Right ventricle myocardium inferior (tissue), 1 donor: ENCODE measurements at places on chromosomes 1 and 21. TPM values are rescaled to one million over a fixed set of nuclear protein-coding genes. Genes with fewer than 3 reads are reported as not detected.

- DNase-seq = no peak
These were observed 32.4 kb upstream of the ENO1 start for GRCh38 chr1:8910914-8911313.

GRCh38 chr1:156885314-156885713 lies 8.2 kb upstream of the PEAR1 start:
- DNase-seq = peak; percentile 11

The SFN gene
- total RNA-seq = not detected

The AJAP1 gene
- total RNA-seq = not detected

DNA sequence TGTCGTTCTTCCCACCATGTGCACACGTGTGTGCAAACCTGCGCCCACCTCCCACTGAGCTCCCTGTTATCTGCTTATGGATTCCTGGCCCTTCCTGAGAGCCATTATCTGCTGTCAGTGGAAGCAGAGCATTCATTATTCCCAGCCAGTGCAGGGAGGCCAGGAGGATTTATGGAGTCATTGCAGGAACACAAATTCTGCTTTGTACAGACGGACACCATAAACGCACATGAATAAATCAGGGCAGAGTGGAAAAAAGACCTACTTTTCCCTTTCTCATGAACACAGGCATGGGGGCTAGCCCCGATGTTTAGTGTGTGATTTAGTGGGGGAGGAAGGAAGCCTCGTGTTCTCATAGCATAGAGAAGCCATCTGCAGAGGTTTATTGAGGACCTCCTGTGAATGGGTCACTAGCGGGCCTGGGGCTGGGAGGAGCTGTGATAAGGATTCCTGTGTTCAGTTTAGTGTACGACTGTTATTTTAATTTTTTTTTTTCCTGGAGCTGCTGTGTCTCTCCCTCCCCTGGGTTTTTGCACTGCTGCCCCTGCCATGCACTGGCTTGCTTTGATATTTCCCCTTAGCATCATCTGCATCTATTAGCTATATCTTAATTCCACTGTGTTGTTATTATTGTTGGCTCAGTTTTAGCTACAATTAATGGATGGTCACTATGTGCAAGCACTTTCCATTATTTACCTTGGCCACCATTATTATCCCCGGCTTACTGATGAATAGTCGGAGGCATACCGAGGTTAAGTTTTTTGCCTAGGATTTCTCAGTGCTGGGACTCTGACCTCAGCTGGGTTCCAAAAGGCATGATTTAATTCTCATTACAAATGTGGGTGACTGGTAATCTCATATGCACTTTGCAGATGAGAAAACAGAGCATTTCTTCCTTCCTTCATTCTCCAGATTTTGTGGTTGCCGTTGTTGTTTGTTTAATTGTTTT lies 33.0 kb downstream of the HUNK start:
- DNase-seq = no peak

DNA sequence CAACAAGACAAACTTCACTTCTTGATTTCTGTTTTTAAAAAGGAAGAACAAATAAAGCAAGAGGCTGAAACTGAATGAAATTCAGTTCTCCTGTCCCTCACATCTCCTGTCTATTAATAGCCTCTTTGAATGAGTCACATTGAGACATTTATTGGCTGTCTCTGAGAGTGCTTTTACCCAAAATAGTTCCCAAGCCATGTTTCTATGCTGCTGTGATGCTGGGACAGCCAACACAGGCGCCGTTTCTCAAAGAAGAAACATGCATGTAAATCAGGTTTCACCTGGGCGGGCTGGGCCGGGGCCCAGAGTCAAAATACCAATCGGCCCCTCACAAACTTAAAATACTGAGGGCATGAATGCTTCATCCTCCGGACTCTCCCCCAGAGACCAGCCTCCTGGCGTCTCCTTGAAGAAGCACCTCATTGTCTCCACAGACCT lies 105.2 kb downstream of the EDEM3 start:
- peak; percentile 27 for DNase-seq

GRCh38 chr1:110339407-110340206 lies 430 bp downstream of the RBM15 start:
- DNase-seq = no peak
